CD4-positive, alpha-beta T cell treated with Interleukin-21 for 1 hour (primary cell): ENCODE measurements at places on chromosomes 5 and 9.

DNA sequence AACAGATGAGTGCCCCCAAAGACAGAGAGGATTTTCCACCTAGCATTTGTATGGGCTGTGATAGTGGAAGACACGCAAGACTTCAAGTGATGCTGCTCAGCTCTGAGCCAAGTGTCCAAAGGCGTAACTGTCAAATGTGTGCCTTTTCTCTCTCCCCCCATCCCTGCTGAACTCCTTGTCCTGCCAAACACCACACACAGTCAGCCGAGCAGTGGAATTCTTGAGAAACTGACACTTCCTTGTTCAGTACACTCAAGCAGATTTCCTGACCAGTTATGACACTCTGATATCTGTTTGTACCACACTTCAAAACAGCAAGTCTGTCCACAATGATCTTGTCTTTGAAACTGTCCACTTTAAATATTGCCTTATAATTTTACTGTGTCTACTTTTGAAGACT, 166.4 kb downstream of the PIK3R1 start:
- DNase-seq = no peak

GRCh38 chr9:127608104-127608966, 3.7 kb upstream of the STXBP1 start:
- DNase-seq = peak; percentile 81

DNA sequence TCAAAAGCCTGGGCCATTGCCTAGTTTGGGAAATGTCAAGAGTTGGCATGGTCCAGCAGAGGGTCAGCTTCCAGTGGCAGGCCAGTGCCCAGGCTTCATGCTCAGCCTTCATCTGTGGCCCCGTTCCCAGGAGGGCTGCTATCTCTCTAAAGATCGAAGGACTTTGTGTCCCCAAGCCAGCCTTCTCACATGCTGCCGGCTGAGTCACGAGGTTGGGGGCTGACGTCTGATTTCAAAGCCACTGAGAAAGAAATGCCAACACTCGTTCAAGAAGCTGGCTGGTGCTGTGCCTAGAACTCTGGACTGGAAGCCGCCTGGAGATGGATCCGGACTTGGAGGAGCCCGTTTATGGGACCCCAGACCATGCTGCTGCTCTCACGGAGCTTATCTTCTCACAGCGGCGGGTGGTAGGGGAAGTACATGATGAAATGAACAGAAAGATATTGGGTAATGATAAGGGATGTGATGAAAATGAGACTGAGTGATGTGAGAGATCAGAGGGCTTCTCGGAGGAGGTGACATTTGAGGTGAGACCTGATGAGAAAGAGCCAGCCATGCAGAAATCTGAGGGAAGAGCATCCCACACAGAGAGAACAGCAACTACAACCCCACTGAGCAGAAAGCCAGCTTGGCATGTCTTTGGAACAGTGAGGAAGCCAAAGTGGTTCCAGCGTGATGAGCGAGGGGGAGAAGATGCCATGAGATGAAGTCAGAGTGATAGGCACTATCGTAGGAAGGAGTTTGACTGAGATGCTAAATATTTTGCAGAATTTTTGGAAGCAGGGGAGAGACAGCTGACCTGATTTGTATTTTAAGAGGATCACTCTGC, 54.9 kb upstream of the BOD1 start:
- no peak for DNase-seq

DNA sequence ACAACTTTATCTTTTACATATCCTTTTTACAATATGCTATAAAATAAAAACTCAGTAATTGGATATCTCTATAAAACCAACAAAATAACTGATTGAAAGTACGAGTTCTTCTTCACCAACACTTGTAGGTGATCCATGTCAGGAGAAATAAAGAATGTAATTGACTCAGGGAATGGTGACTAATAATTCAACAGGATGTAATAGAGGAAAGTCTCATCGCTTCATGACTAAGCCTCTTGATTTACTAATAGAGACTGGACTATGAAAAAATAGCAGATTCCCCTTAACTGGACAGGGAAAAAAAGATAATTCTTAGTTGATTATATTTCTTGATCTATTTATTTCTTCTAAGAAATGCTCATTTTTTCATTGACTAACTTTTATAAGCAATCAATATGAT, 507.7 kb upstream of the PTGER4 start:
- no peak for DNase-seq

DNA sequence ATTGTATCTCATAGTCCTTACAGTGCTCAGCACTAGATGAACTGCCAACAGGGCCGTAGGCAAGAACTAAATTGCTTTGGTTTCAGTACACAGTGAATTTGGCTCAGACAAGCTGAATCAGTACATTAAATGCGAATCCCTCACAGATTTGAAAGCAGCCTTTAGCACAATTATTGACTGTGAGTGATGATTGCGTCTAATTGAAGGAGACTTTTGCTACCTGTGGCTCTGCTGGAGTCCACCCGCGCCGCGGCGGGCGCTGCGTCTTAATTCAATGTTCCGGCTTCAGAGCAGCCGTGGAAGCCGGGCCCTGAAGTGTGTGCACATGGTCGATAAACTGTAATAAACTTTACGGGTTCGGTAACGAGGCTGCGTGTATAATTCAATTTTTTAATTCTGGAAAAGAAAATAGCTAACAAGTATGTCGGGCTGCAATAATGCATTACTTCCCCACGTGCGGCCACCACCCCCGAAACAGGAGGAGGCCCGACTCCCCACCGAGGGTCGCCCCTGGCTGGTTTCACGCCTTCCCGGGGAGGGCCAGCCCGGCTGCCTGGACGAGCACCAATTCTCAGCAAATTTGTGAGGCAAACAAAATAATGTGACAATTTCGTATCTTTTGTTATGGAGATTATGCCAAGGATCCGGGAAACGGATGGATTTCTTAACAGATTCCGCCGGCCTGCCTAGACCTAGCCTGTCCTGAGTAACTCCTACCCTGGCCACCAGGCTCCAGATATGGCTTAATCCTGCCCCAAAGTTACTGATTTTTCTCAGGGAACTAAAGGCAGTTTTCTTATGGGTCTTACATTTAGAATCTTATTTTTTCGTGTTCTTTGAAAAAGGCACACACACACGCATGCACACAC, 269.4 kb upstream of the IRX1 start:
- DNase-seq = no peak

DNA sequence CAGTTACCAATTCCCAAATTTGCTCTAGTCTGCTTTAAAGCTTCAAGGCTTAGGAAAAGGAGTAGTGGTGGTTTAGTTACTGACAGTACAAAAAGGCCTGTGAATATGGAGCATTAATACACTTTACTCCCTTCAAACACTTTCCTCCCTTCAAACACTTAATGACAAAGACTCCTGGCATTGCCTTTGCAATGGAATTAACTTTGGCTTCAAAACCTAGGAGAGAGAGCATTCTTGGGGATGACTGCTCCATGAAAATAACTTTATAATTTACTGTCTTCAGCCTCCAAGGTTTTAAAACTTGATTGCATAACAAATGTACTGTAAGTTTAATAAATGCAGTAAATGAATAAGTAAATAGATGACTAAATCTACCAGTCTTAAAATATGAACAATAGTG, 185.6 kb downstream of the TRPM3 start:
- no peak for DNase-seq

GRCh38 chr9:130444565-130445221, at the start of gene ASS1:
Gene ASS1 (plus strand): TSS chr9:130444961. CDS start chr9:130452229, 7,268 bp downstream.
- peak; percentile 32 for DNase-seq

GRCh38 chr9:69121155-69122081, 52.7 kb upstream of the TJP2 start:
- DNase-seq = peak; percentile 2

DNA sequence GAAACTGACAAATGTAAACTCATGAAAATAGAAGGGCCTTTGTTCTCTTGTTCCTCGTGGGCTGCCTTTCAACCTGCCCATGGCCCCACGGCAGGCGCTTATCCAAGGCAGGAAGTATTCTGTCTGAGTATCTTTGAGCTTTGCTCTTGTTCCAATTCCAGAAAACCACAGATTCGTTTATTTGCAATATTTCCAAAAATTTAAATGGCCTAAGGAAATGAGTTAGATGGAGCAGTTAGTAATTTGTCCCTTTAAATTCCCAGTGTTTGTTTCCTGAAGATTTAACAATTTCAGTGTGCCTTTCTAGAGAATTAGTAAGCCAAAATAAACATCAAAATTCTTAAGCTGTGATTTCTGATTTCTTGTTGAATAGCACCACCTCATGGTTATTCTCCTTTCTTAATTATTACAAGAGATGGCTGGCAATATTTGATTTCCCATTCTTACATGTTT, 299.4 kb upstream of the RASA1 start:
- peak; percentile 36 for DNase-seq

- DNase-seq = no peak
Observed at GRCh38 chr5:60810438-60811085, 33.5 kb downstream of the ELOVL7 start.

GRCh38 chr9:120442308-120442995, 137.5 kb downstream of the CDK5RAP2 start:
- DNase-seq = no peak

GRCh38 chr5:54785729-54786591, 199.4 kb downstream of the ESM1 start:
- peak; percentile 19 for DNase-seq

DNA sequence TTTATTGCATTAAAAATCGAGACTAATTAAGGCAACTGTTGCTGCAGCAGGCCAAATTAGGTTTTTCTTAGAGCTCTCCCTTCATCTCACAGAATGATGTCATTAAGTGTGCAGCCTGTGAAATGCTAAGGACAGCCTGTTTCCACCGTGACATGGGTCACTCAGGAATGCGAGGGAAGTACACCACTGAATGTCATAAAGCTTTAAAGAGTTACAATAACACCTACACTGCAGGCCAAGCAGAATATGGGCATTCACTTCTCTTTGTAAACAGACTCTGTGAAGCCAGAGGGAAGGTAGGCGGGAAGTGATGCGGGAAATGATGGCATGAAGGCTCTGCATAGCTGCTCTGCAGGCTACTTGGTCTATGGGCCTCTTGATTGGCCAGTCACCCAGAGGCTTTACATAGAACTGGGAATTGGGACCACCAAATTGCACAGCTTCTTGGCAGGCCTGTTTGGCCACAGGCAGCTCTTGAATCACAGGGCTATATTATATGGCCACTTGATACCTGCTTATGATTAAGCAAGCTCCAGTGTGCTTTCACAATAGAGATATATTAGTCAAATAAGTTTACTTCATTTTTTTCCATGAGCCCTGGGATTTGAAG, 28.4 kb upstream of the AOPEP start:
- no peak for DNase-seq

DNA sequence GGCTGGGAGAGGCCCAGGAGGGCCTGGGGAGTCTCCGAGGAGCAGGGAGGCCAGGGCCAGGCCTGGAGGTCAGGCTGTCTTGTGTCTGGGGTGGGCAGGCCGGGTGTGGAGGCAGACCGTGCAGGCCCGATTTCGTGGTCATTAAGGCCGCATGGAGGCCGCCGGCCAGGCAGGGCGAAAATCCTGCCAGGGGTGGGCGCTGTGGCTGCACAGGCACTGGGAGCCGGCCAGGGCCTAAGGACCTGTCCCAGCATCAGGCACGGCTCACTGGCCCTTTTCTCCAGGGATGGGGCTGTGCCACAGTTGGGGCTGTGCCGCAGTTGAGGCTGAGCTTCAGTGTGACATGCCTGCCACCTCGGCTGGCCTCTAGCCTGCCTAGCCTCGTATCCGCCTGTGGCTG, 35.9 kb downstream of the ASS1 start:
- DNase-seq = no peak

DNA sequence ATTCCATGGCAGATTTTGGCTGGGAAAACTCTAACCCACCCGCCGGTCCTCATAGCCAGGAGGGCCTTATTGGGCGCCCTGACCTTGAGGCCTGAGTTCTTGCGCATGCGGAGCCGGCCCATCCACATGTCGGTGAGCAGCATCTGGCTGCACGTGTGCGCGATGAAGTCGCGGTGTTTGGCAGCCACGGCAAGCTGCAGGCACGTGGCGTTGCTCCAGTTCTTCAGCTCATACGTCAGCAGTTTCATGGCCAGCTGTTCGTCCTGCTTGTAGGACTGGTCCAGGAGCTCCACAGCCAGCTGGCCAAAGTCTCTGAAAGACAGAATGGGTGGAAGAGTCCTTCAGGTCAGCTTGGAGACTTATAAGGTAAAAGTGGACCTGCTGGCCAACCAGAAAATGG, 204.3 kb upstream of the KLF9 start:
- no peak for DNase-seq

GRCh38 chr5:125209650-125210049, 463.2 kb upstream of the ZNF608 start:
- DNase-seq = no peak

GRCh38 chr5:33903118-33903517, 11.3 kb upstream of the ADAMTS12 start:
- no peak for DNase-seq

DNA sequence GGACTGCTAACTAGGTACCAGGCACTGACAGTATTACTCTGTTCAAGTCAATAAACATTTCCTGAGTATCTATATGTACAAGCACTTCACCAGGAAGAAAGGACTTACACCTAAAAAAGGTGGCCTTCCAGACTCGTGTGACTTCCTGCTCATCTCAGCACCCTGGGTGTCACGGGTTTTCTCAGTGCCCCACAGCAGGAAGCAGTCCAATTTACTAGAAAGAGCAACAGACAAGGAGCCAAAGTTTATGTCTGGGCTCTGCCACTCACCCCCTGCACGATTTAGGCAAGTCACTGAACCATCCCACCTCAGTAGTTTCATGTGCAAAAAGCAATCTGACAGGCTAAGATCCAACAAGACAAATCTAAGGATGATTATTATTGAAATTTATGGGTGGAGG, 92.4 kb downstream of the TMEM215 start:
- DNase-seq = no peak

DNA sequence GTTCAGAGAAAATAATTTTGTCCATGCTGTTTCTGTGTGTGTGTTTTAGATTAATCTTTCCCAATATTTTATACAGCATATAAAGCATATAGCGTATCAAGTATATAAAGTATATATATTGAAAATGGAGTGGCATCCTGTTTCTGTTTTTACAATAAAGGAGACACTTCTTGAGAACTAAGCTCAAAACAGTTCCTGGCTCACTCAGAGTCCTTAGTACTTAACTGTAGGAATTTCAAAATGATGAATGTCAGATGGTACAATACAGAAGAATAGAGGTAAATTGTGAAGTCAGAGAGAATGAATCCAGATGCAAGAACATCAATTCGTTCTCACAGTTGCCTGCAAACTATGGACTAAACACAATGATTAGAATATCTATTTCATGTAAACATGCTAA, 68.7 kb upstream of the TAS2R1 start:
- no peak for DNase-seq

- DNase-seq = no peak
Observed at GRCh38 chr9:38149647-38150046, 80.6 kb upstream of the SHB start.

GRCh38 chr5:112329419-112330090, 89.5 kb downstream of the EPB41L4A start:
- peak; percentile 20 for DNase-seq
